ENCODE measurements at places on chromosomes 7 and 10. TPM values are rescaled to one million over a fixed set of nuclear protein-coding genes. Genes with fewer than 3 reads are reported as not detected.
A peak's percentile ranks its signal among the peaks of the same experiment; 100 is the strongest.

SRGN gene
- not detected for total RNA-seq

SEMA3E gene
- total RNA-seq, result 21.8 TPM

RELN gene
- 0.31 TPM for total RNA-seq

PAPOLB gene
- total RNA-seq, result not detected

PRSS37 gene
- total RNA-seq, result not detected

LIPJ gene
- not detected for total RNA-seq

FAM24B gene
- 6.3 TPM for total RNA-seq

FZD8 gene
- total RNA-seq, result 3.7 TPM

DIP2C gene
- total RNA-seq, result 13.2 TPM

DNA sequence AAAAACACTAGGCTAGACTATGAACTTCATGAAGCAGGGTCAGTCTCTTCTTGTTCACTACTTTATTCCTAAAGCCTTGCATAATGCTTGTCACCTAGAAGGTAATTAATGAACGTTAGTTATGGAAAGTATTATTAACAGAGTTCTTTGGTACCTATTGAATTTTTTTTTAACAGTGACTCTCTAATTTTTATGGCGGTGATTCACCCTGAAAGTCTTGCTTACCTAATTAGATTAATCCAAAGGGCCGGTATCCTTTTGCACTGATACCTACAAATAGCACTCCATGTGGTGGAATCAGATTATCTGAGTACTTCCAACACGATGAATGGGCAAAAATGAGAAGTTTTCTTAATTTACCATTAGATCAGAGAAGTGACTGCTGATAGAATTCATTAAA, 31.7 kb downstream of the STAM start:
- H3K4me3 ChIP-seq, result no peak overlapping the region
- H3K27ac ChIP-seq, result no peak overlapping the region
- H3K4me1 ChIP-seq, result peaks cover 12% of the 10 kb centered on the region
- DNase-seq, result no peak
- H3K36me3 ChIP-seq, result no peaks in the 10 kb centered on the region
- no peaks in the 10 kb centered on the region for H3K27me3 ChIP-seq

GRCh38 chr10:97736403-97736901, 476 bp upstream of the ZFYVE27 start:
- H3K36me3 ChIP-seq, result peaks cover 41% of the 10 kb centered on the region
- peaks cover 12% of the 10 kb centered on the region for H3K4me1 ChIP-seq
- DNase-seq, result no peak
- peak overlapping the region; percentile 96 for H3K27ac ChIP-seq

GRCh38 chr7:142785841-142786250, 15.1 kb downstream of the PRSS2 start:
- no peak for DNase-seq
- H3K27ac ChIP-seq, result no peak overlapping the region
- peaks cover 4% of the 10 kb centered on the region for H3K36me3 ChIP-seq
- peaks cover 12% of the 10 kb centered on the region for H3K4me1 ChIP-seq
- H3K4me3 ChIP-seq, result no peak overlapping the region
- peaks cover 37% of the 10 kb centered on the region for H3K27me3 ChIP-seq

GRCh38 chr7:89826557-89826956, 327.7 kb upstream of the STEAP1 start:
- H3K36me3 ChIP-seq, result no peaks in the 10 kb centered on the region
- no peak overlapping the region for H3K4me3 ChIP-seq
- no peak overlapping the region for H3K27ac ChIP-seq
- no peak for DNase-seq
- no peaks in the 10 kb centered on the region for H3K27me3 ChIP-seq

GRCh38 chr10:77844713-77845445, 81.7 kb downstream of the DLG5 start:
- H3K4me1 ChIP-seq, result peaks cover 46% of the 10 kb centered on the region
- H3K27ac ChIP-seq, result peak overlapping the region; percentile 55
- H3K27me3 ChIP-seq, result no peaks in the 10 kb centered on the region
- H3K4me3 ChIP-seq, result peak overlapping the region; percentile 3

- H3K27ac ChIP-seq, result peak overlapping the region; percentile 96
- no peaks in the 10 kb centered on the region for H3K27me3 ChIP-seq
- H3K36me3 ChIP-seq, result peaks cover 11% of the 10 kb centered on the region
- peak; percentile 73 for DNase-seq
These were observed 116.6 kb downstream of the KLF6 start for GRCh38 chr10:3668276-3668965.

DNA sequence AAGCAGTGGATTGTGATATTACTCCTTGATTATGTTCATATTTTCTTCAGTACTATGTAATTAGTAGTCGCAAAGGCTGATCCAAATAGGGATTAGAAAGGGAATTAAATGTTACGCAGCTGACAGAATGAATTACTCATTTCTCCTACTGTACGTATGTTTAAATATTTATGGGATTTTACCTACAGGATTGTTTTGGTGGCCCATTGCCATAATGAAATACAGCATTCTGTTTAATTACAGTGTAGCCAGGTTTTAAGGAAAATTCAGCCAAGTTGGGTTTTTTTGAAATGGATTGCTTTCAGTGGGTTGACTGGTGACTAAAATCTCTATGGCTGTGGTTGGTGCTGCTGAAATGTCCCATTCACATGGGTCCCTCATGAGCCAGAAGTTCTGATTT, 197.7 kb upstream of the GRB10 start:
- no peak overlapping the region for H3K4me3 ChIP-seq
- H3K27me3 ChIP-seq, result no peaks in the 10 kb centered on the region
- no peak for DNase-seq

DNA sequence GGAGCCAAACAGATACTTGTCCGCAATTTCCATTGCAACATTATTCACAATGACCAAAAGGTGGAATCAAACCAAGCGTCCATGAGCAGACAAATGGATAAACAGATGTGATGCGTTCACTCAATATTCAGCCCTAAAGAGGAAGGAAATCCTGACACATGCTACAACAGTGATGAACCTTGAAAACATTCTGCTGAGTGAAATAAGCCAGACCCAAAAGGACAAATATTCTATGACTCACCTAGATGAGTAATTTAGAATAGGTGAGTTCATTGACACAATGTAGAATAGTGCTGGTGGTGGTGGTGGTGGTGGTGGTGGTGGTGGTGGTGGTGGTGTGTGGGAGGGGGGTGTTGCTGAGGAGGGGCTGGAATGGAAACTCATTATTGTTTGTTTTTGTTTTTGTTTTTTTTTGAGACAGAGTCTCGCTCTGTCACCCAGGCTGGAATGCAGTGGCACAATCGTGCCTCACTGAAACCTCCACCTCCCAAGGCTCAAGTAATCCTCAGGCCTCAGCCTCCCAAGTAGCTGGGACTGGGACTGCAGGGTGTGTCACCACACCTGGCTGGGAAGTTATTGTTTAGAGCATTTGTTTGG, 28.6 kb downstream of the SMKR1 start:
- H3K36me3 ChIP-seq, result no peaks in the 10 kb centered on the region
- H3K27ac ChIP-seq, result no peak overlapping the region
- peak; percentile 16 for DNase-seq
- no peaks in the 10 kb centered on the region for H3K4me1 ChIP-seq
- no peak overlapping the region for H3K4me3 ChIP-seq

- H3K27me3 ChIP-seq, result no peaks in the 10 kb centered on the region
- peak; percentile 2 for DNase-seq
- peaks cover 18% of the 10 kb centered on the region for H3K4me1 ChIP-seq
- no peaks in the 10 kb centered on the region for H3K36me3 ChIP-seq
- no peak overlapping the region for H3K4me3 ChIP-seq
- no peak overlapping the region for H3K27ac ChIP-seq
These were observed 221.7 kb upstream of the LYZL1 start for GRCh38 chr10:29067161-29067560.

- DNase-seq, result no peak
- no peaks in the 10 kb centered on the region for H3K36me3 ChIP-seq
- H3K4me1 ChIP-seq, result no peaks in the 10 kb centered on the region
- no peaks in the 10 kb centered on the region for H3K27me3 ChIP-seq
- no peak overlapping the region for H3K4me3 ChIP-seq
These were observed 778.8 kb downstream of the LRMDA start for GRCh38 chr10:76210211-76210610.

DNA sequence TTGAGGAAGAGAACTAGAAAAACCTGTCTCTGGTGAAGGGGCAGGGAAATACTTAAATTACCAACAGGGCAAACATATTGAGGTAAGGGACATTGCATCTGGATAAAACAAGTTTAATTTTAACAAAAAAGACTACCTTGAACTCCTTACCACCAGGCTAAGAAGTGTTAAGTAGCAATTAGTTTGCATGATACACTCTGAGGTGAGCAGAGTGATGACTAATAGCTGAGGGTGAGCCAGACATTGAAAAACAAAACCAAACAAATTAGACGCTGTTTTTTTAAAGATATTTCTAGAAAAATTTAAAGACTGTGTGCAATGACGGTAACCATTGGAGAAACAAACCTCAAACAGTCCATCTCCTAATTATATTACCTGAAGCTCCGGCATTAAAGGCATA, 105.9 kb downstream of the ANKRD7 start:
- peak overlapping the region; percentile 54 for H3K27ac ChIP-seq
- no peak overlapping the region for H3K4me3 ChIP-seq
- DNase-seq, result no peak
- H3K27me3 ChIP-seq, result no peaks in the 10 kb centered on the region
- peaks cover 22% of the 10 kb centered on the region for H3K4me1 ChIP-seq

DNA sequence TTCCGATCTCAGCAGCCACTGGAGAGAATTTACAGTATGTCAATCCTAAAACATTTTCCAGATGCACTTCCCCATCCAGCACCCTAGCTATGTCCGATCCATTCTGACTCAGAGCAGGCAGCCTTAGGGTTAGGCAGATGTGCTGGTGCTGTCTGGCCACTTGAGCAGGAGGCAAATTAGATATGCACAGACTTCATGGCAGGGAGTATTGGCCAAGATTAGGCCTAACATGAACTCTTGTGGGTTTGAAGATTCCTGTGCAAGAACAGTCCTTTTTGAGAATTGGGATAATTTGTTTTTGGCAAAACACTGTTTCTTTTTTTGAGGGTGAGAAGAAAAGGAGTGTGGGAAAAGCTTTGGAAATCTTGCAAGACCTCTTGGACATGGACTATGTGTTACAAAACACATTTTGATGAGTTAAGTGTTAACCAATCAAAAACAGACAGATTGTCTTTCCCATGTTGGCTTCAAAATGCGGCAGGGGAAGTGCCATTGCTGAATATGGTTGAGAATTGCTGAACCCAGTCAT, 218.6 kb upstream of the INHBA start:
- no peaks in the 10 kb centered on the region for H3K4me1 ChIP-seq
- no peak for DNase-seq
- H3K27me3 ChIP-seq, result peaks cover 70% of the 10 kb centered on the region
- no peak overlapping the region for H3K4me3 ChIP-seq

GRCh38 chr10:49751636-49752510, 10.2 kb downstream of the OGDHL start:
- H3K27me3 ChIP-seq, result peaks cover 82% of the 10 kb centered on the region
- no peak overlapping the region for H3K4me3 ChIP-seq
- no peak for DNase-seq

DNA sequence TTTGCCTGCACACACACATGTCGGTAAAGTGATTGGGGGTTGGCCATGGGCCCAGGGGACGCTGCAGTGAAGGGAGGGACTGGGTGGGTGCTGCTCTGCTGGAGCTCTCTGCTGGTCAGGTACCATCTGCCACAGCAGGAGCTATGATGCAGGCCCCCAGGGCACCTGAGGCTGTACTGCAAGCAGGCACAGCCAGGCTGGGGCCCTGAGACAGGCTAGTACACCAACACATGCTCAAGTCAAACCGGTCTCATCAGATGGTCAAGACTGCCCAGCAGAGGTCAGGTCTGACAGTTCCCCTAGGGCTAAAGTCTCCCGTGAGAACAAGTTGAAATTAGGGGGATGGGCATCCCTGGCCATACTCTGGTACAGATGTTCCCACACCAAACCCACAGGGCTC, 118.3 kb upstream of the THSD7A start:
- H3K4me1 ChIP-seq, result no peaks in the 10 kb centered on the region
- H3K27me3 ChIP-seq, result no peaks in the 10 kb centered on the region
- H3K4me3 ChIP-seq, result no peak overlapping the region
- no peak overlapping the region for H3K27ac ChIP-seq
- no peak for DNase-seq
- no peaks in the 10 kb centered on the region for H3K36me3 ChIP-seq

DNA sequence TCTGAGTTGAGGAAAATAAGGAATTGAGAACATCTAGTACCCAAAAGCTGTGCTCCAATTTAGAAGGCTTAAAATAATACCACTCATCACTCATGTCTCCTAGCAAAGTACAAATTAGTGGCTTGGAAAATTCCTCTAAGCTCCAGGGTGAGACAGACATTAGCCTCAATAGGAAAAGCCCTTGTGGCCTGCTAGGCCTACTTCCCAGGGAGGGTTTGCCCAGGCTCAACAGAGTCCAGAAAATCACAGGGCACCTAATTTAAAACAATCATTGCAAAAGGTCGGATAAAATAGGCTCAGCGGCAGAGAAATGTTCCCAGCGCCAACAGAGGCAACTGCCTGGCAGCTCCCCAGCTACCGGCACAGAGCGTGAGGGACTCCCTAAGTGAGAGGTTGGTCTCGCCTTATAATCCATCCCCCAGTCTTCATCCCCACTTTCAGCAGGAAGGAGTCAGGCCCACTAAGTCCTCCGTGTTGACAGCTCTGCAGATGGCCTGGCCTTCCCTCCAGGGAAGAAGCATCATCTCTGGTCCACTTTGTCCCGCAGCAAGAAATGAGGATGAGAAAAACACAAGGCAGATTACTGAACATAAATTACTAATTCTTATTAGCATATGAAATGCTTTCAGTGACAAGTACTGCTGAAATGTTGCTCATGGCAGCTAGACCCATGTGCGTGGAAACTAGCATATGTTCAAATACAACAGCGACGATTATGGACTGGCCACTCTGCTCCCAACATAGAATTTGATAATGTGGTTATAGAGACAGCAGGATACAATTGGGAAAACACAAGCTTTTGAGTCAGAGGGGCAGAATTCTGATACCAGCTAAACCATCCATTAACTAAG, 1177.7 kb upstream of the AUTS2 start:
- H3K4me1 ChIP-seq, result no peaks in the 10 kb centered on the region
- no peaks in the 10 kb centered on the region for H3K36me3 ChIP-seq
- no peak for DNase-seq
- no peak overlapping the region for H3K4me3 ChIP-seq
- H3K27ac ChIP-seq, result no peak overlapping the region

DNA sequence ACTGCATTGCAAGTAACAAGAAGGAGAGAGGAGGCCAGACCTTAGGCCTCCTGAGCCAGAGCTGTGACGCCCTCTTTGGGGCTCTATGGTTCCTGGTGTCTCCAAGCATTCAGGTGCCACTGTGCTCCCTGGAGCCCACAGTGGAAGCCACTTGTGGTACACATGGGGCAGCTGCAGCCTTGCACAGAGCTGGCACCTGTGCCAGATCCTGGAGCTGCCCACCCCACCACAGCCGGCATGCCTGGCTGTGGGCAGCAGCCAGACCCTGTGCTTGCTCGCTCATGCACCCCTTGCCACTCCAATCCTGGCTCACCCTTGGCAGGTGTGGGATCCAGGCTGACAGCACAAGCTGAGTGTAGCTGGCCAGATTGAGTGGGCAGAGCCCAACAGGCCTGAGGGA, 173.8 kb upstream of the SMIM30 start:
- no peaks in the 10 kb centered on the region for H3K27me3 ChIP-seq
- no peaks in the 10 kb centered on the region for H3K36me3 ChIP-seq
- H3K4me1 ChIP-seq, result no peaks in the 10 kb centered on the region
- H3K27ac ChIP-seq, result no peak overlapping the region
- no peak for DNase-seq
